ENCODE measurements at places on chromosomes 5 and 9. TPM values are rescaled to one million over a fixed set of nuclear protein-coding genes. Genes with fewer than 3 reads are reported as not detected.

The ADAMTSL1 gene
- total RNA-seq: not detected

The DMXL1 gene
- total RNA-seq: 34.3 TPM

The ANKRD55 gene
- total RNA-seq: not detected

DNA sequence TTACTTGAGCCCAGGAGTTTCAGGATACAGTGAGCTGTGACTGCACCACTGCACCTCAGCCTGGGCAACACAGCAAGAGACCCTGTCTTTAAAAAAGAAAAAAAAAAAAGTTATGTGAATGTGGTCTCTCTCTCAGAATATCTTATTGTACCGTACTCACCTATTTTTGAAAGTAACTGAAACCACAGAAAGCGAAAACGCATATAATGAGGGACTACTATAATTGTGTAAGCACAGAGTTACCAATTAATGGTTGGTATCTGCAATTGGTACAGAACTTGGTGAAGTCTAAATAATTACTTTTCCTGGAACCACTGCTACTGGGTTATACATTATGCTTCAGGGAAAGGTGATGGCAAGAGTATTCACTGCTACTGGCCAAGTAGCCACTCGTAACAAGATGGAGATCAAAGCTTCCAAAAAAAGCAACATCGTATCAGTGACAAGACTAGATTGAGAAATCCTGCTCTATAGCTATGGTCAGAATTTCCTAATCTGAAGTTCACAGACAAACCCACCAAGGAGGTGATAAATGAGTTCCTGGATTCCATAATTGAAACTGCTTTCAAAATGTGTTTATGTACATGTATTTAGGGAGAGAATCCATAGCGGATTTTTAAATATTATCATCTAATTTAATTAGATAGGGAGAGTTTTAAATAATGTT, 82.7 kb downstream of the NR6A1 start:
- no peak for DNase-seq

GRCh38 chr5:90437663-90438062, 28.1 kb upstream of the CETN3 start:
- no peak for DNase-seq

DNA sequence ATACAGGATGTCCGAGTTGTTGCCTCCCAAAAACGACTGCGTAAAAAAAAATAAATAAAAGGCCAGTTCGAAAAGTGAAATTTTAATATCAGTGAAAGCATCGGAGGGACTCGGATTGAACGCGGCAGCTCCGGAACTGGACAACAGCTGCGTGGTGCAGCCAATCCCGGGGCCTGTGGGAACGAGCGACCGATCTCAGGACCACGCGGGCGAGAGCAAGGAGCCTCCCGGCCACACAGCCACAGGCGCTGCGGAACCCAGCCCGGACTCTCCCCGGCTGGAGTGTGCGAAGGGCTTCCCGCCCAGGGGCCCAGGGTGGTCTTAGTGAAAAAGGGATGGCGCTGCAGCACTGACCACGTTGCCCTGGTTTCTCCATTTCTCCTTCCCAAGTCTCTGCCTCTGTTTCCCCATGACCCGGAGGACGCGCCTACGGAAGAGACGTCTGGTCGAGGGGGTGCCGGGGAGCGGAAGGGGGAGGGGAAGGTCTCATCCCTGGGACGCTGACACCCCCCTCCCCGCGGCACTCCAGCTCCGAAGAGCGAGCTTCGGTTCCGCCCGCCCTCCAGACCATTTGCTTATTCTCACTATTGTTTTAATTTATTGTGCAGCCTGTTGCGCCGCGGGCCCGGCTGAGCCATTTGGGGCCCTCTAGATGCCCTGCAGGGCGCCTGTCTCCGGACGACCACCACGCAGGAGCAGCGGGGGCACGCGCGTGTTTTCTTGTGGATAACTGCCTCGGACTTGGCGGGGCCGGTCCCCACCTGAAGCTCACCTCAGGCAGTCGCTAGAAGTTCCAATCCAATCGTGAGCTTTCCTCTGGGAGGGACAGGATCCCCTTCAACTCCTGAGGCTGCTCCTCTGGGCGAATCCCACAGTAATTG, 303.0 kb downstream of the PARP8 start:
- DNase-seq: no peak

- peak; percentile 53 for DNase-seq
These were observed at the start of gene PCDHA2 for GRCh38 chr5:140794595-140795258. Gene PCDHA2 (plus strand): TSS chr5:140794852.

DNA sequence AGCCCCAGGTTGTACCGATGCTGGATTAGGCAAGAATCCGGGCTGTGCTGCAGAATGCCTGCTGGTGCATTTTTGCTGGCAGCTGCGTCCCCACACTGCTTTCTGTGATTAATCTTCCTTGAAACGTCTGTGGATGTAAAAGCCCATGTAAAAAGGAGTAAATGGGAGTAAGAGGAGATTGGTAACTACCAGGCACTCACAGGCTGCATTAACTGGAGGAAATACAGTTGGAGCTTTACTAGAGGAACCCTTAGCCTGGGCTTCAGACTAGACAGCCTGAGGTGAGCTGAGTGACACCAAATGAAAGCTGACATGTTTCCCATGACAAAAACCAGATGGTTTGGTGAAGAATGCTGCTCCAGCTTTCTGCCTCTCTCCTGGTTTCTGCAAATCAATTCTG, 190.4 kb upstream of the GAS1 start:
- DNase-seq: no peak

All from SK-MEL-5 (cell line).